ENCODE measurements at places on chromosomes 6 and 20.

DNA sequence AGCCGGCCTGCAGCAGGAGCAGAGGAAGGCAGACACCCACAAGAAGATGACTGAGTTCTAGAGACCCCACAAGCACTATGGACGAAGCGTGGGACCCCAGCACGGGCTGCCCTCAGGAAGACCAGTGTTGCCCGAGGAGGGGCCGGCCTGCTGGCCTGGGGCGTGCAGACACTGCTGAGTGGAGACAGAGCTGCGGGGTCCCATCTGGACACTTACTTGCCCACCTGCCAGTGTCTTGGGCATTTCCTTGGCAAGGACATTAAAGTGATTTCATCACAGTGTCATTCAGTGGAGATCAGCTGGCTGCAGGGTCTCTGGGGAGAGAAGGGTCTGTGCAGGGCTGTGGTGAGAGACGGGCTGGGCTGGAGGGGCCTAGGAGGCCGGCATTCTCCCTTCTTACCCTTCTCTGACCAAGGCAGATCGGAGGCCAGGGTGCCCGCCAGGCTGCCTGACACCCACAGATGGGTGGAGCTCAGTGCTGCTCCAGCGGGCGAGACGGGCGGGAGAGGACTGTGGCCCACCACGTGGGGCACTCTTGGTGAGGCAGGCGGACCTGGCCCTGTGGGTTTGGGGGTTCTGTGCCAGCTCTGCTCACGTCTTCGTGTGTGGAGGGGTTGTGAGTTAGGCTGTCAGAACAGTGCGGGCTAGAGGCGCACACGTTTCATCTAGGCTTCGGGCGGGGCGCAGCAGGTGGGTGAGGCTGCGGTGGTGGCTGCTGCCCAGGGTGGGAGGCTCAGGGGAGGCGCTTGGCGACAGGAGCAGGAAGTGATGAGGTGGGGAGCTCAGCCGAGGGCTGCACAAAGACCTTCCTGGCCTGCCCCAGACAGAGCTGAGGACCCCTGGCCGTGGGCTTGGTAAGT is at the start of gene LIME1:
LIME1 (plus strand) TSS at position 806 of the 860 bp plus-strand sequence. CDS start 886 bp downstream, outside the sequence.
- no peak for DNase-seq

DNA sequence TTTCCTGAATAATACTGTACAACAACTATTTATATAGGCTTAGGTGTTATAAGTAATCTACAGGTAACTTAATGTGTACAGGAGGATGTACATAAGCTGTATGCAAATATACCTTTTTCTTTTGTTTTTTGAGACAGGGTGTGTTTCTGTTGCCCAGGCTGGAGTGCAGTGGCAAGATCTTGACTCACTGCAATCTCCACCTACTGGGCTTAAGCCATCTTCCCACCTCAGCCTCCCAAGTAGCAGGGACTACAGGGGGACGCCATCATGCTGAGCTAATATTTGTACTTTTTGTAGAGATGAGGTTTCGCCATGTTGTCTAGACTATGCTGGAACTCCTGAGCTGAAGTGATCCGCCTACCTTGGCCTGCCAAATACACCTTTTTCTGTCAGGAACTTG is 191.7 kb upstream of the ZNF217 start:
- no peak for DNase-seq

- no peak for DNase-seq
Observed at GRCh38 chr6:157651731-157652490, 171.1 kb upstream of the SNX9 start.

DNA sequence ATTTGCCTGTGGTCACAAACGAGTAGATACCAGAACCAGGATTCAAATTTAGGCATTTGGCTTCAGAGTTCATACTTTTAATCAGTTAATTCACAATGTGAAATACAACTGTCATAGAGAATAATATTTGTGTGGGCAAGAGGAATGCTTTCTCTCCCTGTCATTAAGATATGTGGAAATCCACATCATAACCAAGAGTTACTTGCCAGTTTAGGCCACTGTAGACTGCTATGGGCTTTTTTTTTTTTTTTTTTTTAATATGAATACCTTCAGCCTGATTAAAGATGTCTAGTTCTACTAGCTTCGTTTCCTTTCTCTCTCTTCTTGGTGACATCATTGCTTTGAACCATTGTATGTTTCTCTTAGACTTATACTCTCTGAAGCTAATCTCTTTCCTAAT is 244.9 kb downstream of the ZFAND3 start:
- no peak for DNase-seq

DNA sequence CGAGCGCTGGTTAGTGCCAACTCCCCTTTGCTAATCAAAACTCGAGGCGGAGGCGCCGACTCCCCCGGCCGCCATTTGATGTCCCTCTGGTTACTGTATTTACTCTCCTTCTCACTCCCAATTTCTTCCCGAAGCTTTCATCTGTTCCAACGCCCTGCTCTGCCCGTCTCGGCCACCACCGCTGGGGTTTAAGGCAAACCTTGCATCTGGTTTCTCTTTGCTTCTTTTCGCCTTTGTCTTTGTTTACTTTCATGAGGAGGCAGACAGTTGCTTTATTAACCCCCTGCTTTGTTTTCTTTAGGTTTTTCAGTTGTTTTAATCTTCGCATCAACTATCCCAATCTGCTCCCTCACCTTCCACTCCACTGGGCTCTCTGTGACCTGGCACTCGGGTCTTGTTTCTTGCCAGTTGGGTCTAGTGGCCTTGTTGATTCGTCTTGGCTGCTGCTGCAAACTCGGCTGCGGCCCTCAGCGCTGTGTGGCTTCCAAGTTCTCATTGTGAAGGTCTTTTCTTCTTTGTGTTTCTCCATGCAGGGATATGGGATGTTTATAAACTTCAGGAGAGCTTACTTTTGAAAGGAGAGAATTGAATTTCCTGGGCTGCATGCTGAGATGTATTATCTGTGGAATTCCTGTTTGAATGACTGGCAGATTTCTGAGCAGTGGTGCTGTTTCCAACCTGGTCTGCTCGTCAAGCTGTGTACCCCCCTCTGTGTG is 155.1 kb downstream of the CDC5L start:
- no peak for DNase-seq

DNA sequence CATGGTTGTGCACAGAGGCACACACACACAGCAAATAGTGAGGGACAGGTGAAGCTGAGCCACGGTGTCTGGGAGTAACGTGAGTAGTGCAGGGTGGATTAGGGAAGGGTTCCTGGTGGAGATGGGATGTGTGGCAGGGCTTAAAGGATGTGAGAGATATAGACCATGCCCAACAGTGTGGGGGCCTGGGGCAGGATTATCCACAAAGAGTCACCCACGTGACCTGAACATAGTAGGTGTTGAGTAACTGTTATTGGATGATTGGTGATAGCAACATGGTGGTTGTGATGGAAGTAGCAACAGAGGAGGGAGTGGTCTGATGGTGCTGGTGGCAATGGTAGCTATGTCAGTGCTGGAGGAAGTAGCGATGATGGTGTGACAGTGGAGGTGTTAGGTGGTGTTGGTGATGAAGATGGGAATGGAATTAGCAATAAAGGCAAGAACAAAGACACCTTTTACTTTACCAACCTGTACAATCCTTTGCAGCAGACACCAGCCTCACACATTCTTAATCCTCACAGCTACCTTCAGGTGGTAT is 135.1 kb downstream of the MRPL14 start:
- no peak for DNase-seq

DNA sequence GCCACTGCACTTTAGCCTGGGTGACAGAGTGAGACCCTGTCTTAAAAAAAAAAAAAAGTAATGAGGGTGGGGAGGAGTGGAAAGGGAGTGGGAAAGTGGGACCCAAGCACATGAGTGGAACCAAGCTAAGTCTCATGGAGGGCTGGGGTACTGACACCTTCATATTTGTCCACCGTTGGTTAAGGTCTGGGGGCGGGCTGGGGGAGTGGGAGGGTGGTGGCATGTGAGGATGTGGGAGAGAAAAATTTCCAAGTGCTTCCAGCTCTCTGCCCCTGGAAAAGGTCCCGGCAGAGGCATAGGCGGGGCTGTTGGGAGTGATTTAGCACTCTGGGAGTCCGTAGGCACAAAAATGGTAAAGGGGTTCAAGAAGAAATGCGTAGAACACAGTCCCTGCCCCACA is 6.1 kb downstream of the PSORS1C2 start:
- DNase-seq = no peak

DNA sequence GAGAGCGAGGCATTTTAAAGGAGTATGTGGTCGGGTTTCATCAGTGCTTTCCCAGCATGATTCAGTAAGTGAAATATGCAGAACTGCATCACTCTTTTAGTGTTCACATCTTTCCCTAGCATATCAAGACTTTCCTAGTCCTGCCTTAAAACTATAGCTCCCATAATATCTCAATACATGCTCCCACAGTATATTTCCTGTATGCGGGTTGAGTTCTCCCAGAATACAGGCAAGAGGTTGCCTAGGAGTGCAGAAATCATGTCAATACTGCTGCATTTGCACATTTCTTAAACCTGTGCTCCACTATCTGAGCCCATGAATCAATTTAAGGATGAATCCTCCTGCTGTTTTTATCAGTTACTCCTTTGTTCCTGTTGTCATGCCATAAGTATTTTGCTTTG is 386.6 kb upstream of the SLC35B3 start:
- DNase-seq = no peak

Measured in NCI-H748 treated with DMSO at 0.1 percent for 48 hours (cell line).